ENCODE measurements at places on chromosomes 2 and 18.

GRCh38 chr18:56721491-56721890, 70.3 kb downstream of the WDR7 start:
- DNase-seq: no peak

DNA sequence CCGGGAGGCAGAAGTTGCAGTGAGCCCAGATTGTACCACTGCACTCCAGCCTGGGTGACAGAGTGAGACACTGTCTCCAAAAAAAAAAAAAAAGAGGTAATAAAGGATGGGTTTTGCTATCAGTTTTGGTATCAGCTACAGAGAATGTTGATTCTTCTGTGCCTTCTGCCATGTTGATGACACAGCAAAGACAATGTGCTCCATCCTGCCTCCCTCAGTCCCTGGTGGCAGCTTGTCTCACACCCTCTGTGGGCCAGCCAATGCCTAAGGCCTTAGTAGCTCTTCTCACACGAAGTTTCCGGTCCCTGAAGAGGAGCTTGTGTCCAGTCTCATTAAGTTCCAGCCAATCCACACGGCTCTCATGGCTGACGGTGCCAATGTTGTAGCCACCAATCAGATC, 17.6 kb downstream of the IFT172 start:
- no peak for DNase-seq

- no peak for DNase-seq
These were observed 115.8 kb upstream of the NOSTRIN start for GRCh38 chr2:168686452-168687191.

- DNase-seq: no peak
These were observed 180.0 kb upstream of the CCDC150 start for GRCh38 chr2:196459539-196459938.

DNA sequence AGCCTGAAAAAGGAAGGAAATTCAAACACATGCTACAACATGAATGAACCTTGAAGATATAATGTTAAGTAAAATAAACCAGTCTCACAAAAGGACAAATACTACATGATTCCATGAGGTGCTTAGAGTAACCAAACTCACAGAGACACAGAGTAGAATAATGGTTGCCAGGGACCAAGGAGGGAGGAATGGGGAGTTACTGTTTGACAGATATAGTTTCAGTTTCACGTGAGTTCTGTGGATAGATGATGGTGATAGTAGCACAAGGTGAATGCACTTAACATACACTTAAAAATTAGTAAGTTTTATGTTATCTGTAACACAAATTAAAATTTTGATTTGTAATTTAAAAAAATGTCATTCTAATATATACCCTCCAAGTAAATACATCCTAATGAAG, 106.9 kb upstream of the ACVR1C start:
- DNase-seq: no peak

GRCh38 chr18:41025666-41026065, 929.4 kb upstream of the PIK3C3 start:
- DNase-seq: no peak

GRCh38 chr2:3728104-3729054, 25.0 kb downstream of the DCDC2C start:
- DNase-seq: no peak
